ENCODE measurements at places on chromosomes 3 and 15.

DNA sequence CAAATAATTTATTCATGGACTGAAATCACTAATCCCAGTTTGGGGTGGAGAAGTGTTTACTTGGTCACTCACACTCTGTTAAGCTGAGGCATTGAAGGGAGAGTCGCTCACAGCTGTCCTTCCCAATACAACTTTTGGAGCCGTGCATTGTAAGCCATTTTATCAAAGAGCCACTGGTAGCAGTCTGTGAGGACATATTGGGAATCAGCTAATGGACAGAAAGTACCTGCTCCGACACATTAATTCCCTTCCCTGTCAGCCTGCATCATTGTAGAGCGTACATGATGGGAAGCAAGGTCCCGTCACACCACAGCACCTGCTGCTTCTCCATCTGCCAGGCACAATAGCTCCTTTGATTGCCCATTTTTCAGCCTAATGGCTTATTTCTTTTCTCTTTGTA, 643.2 kb downstream of the SQOR start:
- no peaks in the 10 kb centered on the region for H3K36me3 ChIP-seq
- no peak for DNase-seq
- no peaks in the 10 kb centered on the region for H3K4me1 ChIP-seq
- H3K4me3 ChIP-seq, result no peak overlapping the region

DNA sequence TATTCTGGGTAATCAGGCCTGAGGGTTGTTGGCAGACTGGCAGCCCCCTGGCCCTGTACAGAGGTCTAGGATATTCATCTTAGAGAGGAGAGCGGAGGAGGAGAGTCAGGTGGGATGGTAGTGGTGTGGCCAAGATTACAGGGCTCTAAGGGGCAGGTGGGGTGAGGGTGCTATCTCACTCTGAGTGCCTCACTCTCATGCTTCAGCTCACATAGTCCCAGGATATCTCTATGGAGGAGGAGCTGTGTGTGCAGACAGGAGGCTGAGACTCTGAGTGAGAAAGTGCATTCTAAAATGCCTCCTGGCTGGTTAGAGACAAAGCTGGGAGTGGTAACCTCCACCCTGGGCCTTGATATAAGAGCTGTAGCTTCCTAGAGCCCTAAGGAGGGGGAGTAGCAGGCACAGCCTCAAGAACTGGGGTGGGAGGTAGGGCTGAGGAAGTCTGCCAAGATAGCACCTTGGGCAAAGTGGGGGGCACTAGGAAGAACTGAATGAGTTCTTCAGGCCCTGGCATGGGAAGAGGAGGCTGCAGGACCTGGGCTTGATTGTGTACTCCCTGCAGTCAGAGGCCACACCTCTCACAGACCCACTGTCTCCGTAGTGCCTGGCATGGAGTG, 39.9 kb downstream of the CLSTN2 start:
- no peak for DNase-seq
- H3K4me3 ChIP-seq, result no peak overlapping the region
- H3K27me3 ChIP-seq, result no peaks in the 10 kb centered on the region
- H3K4me1 ChIP-seq, result no peaks in the 10 kb centered on the region
- H3K36me3 ChIP-seq, result no peaks in the 10 kb centered on the region

GRCh38 chr3:133414021-133414392, 14.2 kb downstream of the BFSP2 start:
- H3K27me3 ChIP-seq, result peaks cover 9% of the 10 kb centered on the region
- H3K4me3 ChIP-seq, result no peak overlapping the region
- DNase-seq, result no peak
- H3K27ac ChIP-seq, result no peak overlapping the region
- peaks cover 3% of the 10 kb centered on the region for H3K4me1 ChIP-seq

GRCh38 chr3:15953841-15954240, 156.1 kb upstream of the ANKRD28 start:
- H3K36me3 ChIP-seq, result no peaks in the 10 kb centered on the region
- DNase-seq, result no peak
- no peak overlapping the region for H3K4me3 ChIP-seq
- H3K27ac ChIP-seq, result no peak overlapping the region
- H3K27me3 ChIP-seq, result no peaks in the 10 kb centered on the region

GRCh38 chr3:187989575-187990153, 164.3 kb upstream of the LPP start:
- no peaks in the 10 kb centered on the region for H3K27me3 ChIP-seq
- H3K27ac ChIP-seq, result no peak overlapping the region
- no peaks in the 10 kb centered on the region for H3K36me3 ChIP-seq
- H3K4me1 ChIP-seq, result peaks cover 6% of the 10 kb centered on the region
- DNase-seq, result no peak

- no peaks in the 10 kb centered on the region for H3K27me3 ChIP-seq
- peaks cover 45% of the 10 kb centered on the region for H3K4me1 ChIP-seq
- H3K4me3 ChIP-seq, result no peak overlapping the region
- no peak for DNase-seq
- peak overlapping the region; percentile 23 for H3K27ac ChIP-seq
Measured at GRCh38 chr3:126104028-126104635, 20.2 kb upstream of the SLC41A3 start.

DNA sequence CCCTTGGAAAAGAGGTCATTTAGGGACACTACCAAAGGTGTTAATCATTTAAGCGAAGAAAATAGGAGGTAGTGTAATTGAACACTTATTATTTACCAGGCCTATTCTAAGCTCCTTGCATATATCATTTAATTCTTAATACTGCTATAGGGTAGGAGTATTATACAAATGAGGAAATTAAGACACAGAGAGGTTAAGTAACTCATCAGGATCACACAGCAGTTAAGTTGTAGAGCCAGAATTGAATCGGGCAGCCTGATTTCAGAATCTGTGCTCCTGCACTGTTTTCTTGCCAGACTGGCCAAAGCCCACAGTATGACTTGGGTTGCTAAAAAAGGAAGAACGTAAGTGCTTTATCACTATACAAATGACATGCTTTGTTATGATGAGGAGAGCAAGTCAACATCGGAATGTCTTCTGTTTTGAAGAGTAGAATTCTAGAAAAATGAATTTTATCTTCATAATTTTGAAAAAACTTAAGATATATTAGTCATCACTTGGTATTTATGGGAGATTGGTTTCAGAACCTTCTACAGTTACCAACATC, 31.4 kb downstream of the HPS3 start:
- no peaks in the 10 kb centered on the region for H3K27me3 ChIP-seq
- H3K4me1 ChIP-seq, result no peaks in the 10 kb centered on the region
- H3K36me3 ChIP-seq, result no peaks in the 10 kb centered on the region

DNA sequence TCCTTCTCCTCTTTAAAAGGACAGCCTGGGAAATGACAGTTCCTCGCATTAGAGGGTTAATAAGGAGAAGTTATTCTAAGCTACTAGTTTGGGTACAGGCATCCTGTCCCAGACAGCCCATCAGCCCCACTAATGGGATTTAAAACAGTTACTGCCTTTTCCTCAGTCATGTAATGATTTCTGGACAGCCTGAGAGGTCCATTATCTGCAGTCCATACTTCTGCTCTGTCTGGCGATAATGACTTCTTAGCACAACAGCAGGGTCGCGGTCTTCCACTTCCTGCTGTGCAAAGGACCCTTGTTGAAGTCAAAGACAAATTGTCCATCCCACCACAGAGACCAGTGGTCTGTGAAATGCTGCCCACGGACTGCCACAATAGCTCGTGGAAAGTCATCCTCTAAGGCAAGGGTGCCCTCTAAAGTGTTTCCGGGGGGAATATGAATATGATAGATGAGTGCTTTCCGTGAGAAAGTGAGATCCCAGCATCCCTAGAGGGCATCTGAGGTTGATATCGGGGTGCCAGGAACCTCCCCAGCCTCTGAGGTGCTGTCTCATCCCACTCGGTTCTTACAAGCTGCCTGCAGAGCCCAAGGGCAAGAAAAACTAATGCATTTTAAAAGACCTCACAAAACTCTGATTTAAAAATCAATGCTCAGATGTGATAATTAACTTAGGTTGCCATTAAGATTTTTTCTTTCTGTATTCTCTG, 100.7 kb downstream of the SHOX2 start:
- no peak overlapping the region for H3K4me3 ChIP-seq
- H3K27ac ChIP-seq, result no peak overlapping the region
- no peaks in the 10 kb centered on the region for H3K27me3 ChIP-seq
- no peak for DNase-seq
- H3K4me1 ChIP-seq, result no peaks in the 10 kb centered on the region
- no peaks in the 10 kb centered on the region for H3K36me3 ChIP-seq
